ENCODE measurements at places on chromosomes 16 and 17. TPM values are rescaled to one million over a fixed set of nuclear protein-coding genes. Genes with fewer than 3 reads are reported as not detected.
A peak's percentile ranks its signal among the peaks of the same experiment; 100 is the strongest.

- no peak for ATAC-seq
These were observed 66.9 kb upstream of the TNRC6C start for GRCh38 chr17:77891602-77892001.

GRCh38 chr17:16250635-16251034 is 33.6 kb downstream of the PIGL start:
- no peak for ATAC-seq

- ATAC-seq = no peak
These were observed 7.4 kb downstream of the CSNK1D start for GRCh38 chr17:82266142-82266541.

GRCh38 chr16:20147091-20147490 is 73.4 kb upstream of the GPR139 start:
- ATAC-seq = no peak

DNA sequence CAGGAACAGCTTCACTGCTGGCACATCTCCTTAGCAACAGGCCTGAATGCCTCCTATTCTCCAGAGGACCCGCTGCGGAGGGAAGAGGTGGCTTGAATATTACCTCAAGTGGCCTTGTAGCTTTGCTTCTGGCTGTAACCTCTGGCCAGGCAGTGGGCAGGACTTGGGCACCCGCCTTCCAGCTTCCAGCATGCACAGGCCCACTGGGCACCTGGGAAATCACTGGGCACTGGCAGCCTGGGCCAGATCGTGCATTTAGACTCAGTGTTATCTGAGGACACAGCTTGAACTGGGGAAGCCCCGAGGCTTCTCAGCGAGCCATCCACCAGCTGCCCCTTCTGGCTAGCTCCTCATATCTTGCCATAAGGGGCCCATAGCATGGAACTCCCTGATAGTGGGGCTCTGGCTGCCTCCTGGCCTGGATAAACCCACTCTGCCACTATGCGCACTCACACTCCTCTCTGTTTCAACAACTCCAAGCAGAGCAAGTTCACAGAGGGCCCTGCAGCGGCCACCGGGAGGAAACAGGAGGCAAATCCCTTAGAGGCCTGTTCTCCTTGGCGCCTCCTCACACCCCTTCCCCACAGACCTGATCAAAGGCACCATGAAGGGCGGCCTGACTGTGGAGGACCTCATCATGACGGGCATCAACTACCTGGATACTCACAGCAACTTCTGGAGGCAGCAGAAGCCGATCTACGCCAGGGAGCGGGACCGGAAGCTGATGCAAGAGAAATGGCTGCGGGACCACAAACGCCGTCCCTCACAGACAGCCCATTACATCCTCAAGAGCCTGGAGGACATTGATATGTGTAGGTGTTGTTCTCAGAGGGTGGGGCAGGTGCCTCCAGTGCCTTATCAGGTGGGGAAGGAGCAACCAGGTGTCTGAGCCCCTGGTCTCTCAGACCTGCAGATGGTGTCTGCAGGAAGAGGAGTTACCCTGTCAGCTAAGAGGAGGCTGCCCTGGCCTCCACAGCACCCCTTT is 7.8 kb downstream of the ODAD4 start:
- ATAC-seq = no peak

- no peak for ATAC-seq
These were observed 41.4 kb upstream of the ANKFN1 start for GRCh38 chr17:56111706-56112485.

GRCh38 chr16:79599256-79599836 is 1.2 kb downstream of the MAF start:
- ATAC-seq = peak; percentile 10

DNA sequence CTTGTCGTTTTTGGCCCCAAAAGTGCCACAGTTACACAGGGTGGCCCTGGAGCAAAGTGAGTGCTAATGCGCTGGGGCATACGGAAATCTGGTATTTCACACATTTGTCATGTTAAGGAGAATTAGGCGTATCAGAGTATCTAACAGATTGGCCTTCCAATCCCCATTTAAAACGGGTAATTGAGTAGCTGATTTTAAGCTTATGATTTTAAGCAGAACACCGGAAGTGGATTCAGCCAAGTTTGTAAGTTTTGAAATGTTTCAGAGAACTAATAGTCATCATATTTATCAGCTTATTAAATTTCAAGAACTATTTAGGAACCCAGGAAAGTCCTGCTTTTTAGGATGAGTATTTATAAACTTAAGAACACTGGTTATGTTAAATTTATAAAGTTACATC is 19.5 kb downstream of the LRRC75A start:
- ATAC-seq = no peak

- no peak for ATAC-seq
These were observed 662.0 kb downstream of the WWOX start for GRCh38 chr16:78761427-78761826.

GRCh38 chr17:30379303-30379902 is 676 bp downstream of the CPD start:
- peak; percentile 5 for ATAC-seq

- ATAC-seq = peak; percentile 2
These were observed 6.0 kb downstream of the FHOD1 start for GRCh38 chr16:67241008-67241900.

DNA sequence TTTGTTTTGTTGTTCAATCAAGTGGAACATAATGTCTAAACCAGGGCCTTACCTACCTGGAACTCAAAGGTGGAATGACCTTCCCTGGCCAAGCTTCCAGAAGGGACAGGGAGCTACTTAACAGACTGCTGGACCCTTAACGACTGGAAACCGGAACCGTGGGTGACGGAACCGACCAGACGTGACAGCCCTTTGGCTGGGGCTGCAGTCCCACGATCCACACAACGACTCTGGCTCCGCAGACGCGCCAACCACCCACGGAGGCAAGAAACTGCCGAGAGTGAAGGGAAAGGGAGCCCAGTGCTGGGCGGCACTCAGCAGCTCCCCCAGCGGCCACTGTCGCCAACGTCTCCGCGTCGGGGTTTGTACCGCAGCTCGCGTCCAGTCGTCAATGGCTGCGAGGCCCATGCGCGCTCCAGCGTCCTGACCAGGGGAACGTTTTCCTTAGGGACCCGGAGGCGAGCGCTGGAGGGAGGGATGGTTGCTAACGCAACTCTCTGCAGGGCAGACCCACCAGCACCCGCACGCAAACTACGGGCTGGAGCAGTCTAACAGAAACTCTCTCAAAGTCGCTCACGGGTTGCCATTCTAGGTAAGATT is 5.5 kb upstream of the KIF22 start:
- ATAC-seq = peak; percentile 99

The HYDIN gene
- 10.4 TPM for total RNA-seq

The SLC16A13 gene
- 0.76 TPM for total RNA-seq

The ATP2C2 gene
- 1.1 TPM for total RNA-seq

Data from motor neuron (in vitro differentiated cells).